ENCODE measurements at places on chromosomes 12 and 14.

- DNase-seq: no peak
Observed at GRCh38 chr14:66752109-66752508, 244.2 kb downstream of the GPHN start.

- DNase-seq: no peak
Observed at GRCh38 chr12:111363578-111363977, 5.3 kb downstream of the PHETA1 start.

DNA sequence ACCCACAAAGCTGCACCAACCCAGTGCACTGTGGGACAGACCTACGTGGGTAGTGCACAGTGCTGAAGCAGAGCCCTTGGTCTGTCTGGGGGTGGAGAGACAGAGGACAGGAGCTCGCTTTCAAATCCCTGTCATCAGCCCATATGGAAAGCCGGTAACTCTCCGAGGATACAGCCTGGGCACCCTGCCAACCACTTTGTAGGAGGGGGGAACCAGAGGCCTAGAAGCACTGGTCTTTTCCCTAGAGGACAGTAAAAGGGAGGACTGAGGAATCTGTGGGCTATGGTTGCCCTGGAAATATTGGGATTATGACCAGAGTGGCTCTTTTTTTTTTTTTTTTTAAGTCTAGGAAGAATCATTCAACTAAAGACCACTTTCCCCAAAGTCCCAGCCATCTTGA lies 74.3 kb downstream of the MAP3K9 start:
- no peak for DNase-seq

GRCh38 chr12:54394986-54395385 lies 10.5 kb upstream of the ZNF385A start:
- no peak for DNase-seq

Data from activated B cell treated with CpG ODN at 0.5 μM for 24 hours (primary cell).